Omental fat pad (tissue), 4 donors: ENCODE measurements at places on chromosomes 1 and 21. TPM values are rescaled to one million over a fixed set of nuclear protein-coding genes. Genes with fewer than 3 reads are reported as not detected.

Gene SLAMF9
- total RNA-seq = not detected

Gene REG4
- not detected for total RNA-seq

Gene TGFB2
- total RNA-seq = 4.7 TPM

- no peak for DNase-seq
Observed at GRCh38 chr1:41766546-41766945, 152.2 kb downstream of the HIVEP3 start.

GRCh38 chr1:236168716-236169429, 26.5 kb downstream of the GPR137B start:
- DNase-seq = peak; percentile 70

DNA sequence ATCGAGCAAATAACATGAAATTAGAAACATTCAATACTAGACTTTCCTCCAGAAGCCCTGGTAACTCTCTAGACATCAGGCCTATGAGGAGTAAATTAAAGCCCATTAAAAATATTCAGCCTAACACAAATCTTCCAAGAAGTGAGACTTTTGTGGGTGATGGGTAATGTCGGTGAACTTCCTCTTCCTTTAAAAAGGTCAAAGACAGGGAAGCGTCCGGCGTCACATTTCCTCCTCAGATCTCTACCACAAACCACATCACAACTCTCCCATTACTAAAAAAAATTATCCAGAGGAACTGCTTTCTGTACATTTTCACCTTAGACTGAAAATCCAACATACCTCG, 1.4 kb downstream of the EIF4G3 start:
- DNase-seq = no peak

GRCh38 chr21:42437786-42438185, 34.1 kb downstream of the UBASH3A start:
- DNase-seq = no peak

DNA sequence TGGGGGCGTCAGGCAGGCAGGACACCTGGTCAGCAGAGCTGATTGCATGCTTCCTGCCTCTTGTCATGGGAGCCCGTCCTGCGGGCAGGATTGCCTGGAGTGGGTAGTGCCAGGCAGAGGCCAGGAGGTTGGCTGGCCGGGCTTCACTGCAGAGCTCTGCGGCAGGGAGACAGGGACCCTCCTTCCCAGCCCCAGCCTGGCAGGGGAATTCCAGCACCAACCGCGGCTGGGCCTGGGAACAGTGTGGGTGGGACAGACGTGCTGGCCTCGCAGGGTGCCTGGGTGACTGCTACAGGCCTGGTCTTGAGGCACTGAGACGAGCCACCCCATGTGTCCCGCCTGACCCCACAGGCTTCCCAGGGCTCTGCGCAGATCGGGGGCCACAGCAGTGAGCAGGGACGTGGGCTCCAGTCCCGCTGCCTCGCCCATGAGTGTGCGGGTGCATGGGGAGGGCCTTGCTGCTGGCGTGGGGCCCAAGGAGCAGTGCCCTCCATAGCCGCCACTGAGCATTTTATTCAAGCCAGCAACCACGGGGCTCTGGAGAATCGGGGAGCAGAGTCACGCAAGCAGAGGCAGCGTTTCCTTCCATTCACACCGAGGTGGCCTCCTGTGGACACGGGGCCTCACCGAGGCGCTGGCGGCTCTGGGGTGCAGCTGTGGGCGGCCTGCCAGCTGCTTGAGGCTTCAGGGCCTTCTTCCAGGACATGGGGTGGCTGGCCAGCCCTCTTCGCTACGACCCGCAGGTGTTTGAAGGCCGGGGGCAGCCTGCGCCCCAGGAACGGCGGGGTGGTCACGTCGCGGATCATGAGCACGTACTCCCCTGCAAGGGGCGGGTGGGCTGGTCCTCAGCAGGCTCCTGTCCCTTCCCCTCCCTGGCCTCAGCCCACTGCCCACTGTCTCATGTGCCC, 70.3 kb downstream of the MORN1 start:
- no peak for DNase-seq

GRCh38 chr1:22866868-22867267, 105.8 kb downstream of the LACTBL1 start:
- no peak for DNase-seq

DNA sequence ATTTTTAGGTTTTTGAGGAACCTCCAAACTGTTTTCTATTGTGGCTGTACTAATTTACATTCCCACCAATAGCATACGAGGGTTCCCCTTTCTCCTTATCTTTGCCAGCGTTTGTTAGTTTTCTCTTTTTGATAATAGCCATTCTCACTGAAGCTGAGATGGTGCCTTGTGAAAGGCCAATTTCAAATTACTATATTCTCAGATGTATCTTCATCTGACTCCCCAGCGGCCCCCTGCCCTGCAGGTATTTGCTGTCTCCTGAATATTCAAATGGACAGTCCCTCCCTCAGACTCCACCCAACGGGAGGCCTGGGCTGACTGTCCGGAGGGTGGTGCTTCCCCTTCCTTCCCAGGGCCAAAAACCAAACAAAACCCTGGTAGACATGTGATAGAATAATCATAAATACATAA, 33.5 kb upstream of the TARBP1 start:
- DNase-seq = no peak

Gene PTGFR
- 1.9 TPM for total RNA-seq

- no peak for DNase-seq
Observed at GRCh38 chr1:246096356-246096755, 410.7 kb downstream of the SMYD3 start.

GRCh38 chr1:116760996-116761665, 6.9 kb downstream of the CD2 start:
- no peak for DNase-seq

DNA sequence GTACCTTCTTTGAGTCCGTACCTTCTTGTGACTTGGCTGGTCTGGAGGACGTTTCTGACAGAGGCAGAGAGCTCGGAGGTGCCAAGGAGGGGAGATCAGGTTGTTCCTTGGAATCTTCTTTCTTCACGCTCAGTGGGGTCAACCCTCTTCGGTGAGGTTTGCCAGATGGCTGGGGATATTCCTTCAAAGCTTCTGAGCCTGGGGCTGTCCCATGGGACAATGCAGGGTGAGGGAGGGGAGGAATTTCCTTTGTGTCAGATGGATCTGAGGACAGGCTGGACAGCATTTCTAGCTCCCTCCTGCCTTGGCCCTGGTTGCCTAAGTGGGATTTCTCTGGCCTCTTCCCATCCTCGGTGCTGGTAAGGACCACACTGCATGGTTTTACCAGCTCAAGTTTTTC, 95.5 kb upstream of the EDN2 start:
- no peak for DNase-seq

Gene CYP4A22
- 0.93 TPM for total RNA-seq

- no peak for DNase-seq
Observed at GRCh38 chr1:232873931-232874330, 68.7 kb downstream of the MAP10 start.

DNA sequence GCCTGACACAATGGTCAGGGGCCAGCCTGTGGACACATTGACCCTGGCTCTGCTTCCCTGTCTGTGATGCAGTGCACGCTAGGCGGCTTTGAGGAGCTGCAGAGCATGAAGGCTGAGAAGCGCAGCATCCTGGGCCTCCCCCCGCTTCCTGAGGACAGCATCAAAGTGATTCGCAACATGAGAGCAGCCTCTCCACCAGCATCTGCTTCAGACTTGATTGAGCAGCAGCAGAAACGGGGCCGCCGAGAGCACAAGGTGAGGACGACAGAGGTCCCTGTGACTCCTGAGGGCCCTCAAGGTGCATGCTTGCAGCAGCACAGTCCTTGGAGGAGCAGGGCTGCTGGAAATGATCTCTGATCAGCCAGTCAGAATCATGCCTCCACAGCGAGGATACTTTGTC, 8.6 kb downstream of the STRIP1 start:
- no peak for DNase-seq
